ENCODE measurements at places on chromosomes 7 and 10.

GRCh38 chr10:24113901-24114300 is 95.0 kb upstream of the KIAA1217 start:
- DNase-seq: no peak

- DNase-seq: no peak
Observed at GRCh38 chr7:157276091-157276561, 60.7 kb upstream of the DNAJB6 start.

GRCh38 chr7:69412331-69413146 is 185.7 kb upstream of the AUTS2 start:
- DNase-seq: no peak

GRCh38 chr10:124669141-124669823 is 74.9 kb downstream of the FAM53B start:
- no peak for DNase-seq

DNA sequence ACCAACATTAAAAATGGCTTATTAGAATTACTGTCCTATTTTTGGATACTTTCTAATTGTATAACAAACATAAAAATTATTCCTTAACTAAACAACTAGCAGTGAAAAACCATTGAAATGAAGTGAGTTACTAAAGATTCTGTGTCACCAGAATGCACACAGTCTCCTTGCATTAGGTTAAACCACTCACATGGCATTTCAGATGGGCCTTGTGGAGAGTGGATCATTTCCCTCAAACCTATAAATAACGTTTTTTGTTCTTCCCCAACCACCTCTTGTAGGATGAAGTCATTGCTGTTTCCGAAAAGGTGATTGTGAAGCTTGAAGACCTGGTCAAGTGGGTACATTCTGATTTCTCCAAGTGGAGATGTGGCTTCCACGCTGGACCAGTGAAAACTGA is 38.4 kb downstream of the ARID5B start:
- DNase-seq: no peak

DNA sequence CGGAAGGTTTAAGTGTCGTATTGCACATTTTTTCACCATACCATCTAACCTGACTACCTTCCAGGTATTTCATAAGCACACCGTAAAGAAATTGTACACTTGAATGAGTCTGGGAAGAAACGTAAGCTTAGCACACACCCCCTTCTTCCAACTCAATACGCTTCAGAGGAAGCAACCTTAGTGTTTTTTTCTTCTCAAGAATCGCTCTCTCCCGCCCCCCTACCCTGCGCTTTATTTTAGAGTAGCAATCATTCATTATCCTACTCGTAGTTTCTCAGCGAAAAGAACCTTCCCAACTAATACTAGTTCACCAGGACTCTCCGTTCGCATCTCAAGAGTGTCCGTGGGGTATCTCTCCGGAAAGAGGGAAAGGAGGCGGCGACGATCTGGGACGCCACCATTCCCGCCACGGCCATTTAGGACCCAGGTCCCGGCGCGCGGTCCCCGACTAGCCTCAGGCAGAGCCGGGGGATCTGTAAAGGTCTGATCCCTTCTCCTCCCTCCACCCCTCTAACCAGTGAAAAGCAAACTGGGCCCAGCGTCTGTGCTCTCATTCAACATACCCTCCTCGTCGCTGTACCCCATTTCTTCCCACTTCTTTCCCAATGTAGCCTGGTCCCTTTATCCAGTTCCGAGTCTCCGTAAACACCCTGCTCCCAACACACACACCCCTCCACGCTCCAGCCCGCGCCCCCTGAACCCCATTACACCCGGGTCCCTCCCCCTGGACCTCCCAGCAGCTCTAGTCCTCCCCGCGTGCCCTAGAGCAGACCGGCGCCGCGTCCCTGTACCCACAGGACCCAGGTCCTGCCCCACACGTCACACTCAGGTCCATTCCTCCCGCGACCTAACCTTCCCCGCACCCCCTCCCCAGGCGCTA is 16.0 kb downstream of the MYOZ1 start:
- DNase-seq: peak; percentile 47

- DNase-seq: no peak
Observed at GRCh38 chr7:46968003-46968402, 613.9 kb downstream of the TNS3 start.

- DNase-seq: no peak
Observed at GRCh38 chr7:40979296-40979695, 723.6 kb downstream of the INHBA start.

DNA sequence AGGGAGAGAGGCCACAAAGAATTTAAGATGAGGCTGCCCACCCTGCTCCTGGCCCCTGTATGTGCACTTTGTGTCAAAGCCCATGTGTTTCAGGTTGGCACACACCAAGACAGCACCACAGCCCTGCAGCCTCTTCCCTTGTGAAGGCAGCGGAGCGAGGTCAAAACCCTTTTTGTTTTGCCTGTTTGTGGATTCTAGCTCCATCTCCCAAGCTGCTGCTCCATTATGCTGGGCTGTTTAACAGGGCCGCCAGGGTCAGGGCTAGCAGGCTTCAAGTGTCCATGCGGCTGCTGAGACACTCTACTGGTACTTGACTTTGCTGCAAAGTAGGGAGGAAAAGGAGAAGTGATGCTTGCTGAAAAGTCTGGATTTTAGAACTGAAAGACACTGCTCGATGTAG is 142.3 kb upstream of the EFCAB10 start:
- peak; percentile 35 for DNase-seq

- no peak for DNase-seq
Observed at GRCh38 chr10:74117738-74118137, 32.9 kb downstream of the AP3M1 start.

DNA sequence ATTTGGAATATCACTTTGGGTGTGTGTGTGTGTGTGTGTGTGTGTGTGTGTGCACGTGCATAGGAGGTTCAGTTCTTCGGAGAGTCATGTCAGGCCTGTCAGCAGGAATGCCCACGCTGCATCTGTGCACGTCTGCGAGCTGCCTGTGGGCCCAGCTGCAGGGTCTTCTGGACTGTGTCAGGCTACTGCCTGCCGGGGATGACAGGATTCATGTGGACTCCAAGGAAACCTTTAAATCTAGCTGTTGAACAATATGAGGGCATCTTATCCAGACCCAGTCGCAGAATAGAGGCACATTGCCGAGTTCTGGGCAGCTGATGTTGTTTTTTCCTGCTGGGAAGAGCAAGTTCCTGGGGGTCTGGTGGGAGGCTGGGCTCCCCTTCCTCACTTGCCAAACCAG is 19.0 kb downstream of the AQP1 start:
- no peak for DNase-seq

DNA sequence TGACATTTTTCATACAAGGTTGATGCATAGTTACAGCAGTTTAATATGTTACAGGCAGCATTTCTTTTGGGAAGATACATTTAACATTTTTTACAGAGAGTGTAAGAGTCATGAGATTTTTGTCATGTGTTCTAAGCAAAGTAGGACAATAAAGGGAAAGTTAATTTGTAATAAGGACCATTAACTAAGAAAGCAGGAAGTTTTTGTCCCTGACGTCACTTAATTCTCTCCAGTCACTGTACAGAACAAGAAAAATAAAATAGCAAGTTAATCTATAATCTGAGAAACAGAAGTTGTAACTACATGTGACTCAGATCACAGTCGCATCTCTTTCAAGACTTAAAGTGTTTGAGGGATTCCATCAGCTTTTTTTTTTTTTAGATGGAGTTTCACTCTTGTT is 49.5 kb upstream of the CAPZA2 start:
- no peak for DNase-seq

DNA sequence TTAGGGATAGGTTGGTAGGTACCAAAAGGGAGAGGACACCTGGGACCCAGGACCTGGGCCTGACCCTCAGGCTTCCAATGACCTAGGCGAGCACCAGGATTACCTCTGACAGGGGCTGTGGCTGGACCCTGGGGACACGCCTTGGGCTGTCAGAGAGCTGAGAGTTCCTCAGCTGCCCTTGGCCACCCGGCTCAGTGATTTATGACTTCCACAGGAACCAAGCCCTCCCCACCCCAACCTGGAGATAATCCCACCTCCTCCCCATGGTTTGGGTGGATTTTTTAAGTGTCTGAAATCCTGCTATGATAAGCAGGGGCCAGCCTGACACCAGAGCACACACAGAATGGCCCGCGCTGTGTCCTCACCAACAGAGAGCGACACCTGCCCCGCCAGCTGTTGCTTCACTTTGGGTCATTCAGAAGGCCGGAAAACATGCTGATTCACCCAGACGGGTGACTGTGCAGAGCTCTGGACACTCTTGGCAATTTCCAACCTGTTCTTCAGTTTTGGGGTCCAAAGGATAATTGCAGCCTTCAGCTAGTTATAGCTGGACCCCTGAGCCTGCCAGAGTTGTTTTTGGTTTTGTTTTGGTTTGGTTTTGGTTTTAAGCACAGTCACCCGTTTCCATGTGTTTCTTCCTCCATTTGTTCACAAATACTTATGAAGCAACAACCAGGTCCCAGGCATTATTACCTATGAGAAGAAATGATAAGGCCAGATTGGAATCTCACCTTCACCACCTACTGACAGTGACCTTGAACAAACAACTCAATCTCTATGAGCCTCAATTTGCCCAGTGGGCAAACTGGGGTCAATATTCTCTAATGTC is 78.2 kb downstream of the RAB11FIP2 start:
- DNase-seq: no peak

- no peak for DNase-seq
Observed at GRCh38 chr7:69002416-69002815, 595.9 kb upstream of the AUTS2 start.

Data from NCI-H510A treated with DMSO at 0.1 percent for 48 hours (cell line).